ENCODE measurements at places on chromosomes 16 and 17. TPM values are rescaled to one million over a fixed set of nuclear protein-coding genes. Genes with fewer than 3 reads are reported as not detected.

QPRT gene
- total RNA-seq: 4.1 TPM

ADCY7 gene
- total RNA-seq: 34.6 TPM

TCF25 gene
- total RNA-seq: 143 TPM

TSPAN10 gene
- 1.1 TPM for total RNA-seq

SNAI3 gene
- total RNA-seq: not detected
